ENCODE measurements at places on chromosomes 12 and 14.
A peak's percentile ranks its signal among the peaks of the same experiment; 100 is the strongest.

- DNase-seq: peak; percentile 45
These were observed 125.7 kb upstream of the DDHD1 start for GRCh38 chr14:53278602-53279506.

GRCh38 chr14:74546416-74546815 lies 52.9 kb downstream of the ISCA2 start:
- no peak for DNase-seq

DNA sequence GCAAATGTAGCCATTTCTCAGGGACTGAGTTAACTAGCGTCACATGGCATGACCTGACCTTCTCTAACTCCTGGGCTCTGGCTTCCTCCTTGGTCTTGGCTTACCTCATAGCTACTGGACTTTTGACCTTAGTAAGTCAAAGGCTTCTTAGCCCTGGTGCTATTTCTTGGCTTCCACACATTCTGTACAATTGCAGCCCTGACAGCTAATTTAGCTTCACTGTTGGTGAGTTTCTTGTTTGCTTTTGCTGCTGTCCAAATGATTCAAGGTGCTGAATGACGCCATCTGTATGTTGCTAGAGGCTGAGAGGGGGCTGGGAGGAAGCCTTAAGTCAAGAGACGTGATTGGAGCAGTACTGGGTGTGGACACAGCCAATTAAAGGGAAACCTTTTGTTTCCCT lies 202.7 kb downstream of the PRKD1 start:
- no peak for DNase-seq

- DNase-seq: no peak
These were observed 2.2 kb upstream of the FBXO33 start for GRCh38 chr14:39434401-39434800.

DNA sequence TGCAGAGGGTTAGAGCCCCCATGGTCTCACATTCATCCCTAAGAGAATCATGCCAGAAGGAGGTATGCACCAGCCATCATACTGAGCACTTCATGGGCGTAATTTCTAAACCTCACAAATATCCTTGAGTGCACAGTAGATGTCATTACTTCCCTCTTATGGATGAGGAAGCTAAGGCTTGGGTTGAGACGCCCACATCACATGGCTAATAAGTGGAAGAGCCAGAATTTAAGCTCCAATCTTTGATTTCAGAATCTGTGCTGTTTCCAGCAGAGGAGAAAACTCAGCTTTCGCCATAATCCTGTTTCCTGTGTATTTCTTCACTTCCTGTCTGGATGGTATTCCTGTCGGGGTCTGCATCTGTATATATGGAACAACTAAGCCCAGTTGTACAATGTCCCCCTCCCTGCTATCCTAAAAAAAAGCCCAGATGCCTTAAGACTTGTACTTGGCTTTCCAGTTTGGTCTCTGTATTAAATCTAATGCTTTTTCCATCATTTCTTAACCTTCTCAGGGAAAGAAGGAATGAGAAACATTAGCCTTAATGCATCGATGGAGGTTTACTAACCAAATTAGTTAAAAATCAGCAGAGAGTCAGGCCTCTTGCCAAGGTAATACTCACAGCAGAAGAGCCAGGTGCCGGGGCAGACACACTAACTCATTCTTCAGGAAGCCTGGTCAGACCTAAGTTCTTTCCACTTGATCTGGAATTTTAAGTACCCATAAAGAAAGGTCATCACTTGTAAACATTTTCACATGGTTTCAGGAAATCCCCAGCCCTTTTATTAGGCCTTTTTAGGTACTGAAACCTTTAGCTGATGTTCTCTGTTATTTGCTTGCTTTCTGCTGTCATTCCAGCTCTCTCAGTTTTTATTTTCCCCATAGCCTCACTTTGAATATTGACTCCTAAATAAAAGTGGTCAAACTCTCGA lies 5.3 kb downstream of the ISCU start:
- DNase-seq: no peak

DNA sequence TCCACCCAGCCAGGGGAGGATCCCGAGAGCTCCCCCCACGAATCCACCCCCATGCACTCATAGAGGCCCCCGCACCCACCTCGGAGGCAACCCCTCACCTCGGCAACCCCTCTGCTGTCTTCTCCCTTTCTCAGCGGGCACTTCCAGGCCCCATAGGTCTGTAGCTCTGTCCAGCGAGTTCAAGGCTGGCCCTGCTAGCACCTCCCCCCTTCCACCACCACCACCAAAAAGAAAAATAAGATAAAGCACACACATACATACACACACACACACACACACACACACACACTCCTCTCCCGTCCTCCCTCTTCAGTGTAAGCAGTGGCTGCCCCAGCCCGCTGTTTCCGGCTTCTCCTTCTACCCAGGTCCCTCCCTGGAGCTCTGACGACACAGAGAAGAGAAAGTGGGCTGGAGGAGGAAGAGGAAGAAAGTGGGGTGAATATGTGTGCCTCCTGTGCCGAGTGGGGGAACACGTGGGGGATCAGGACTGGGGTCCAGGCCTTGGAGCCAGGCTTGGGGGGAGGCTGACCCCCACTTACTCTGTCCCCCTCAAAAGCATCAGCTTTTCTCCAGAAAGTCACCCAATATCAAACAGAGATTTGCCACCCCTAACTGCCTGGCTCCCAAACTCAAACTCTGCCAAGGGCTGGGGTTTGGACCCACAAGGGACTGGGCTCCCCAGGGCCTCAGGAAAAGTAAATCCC lies at the start of gene STAT6:
Gene STAT6 (minus strand): TSS at position 332 of the 704 bp plus-strand sequence. CDS start 3,084 bp downstream, outside the sequence.
- no peak for DNase-seq

DNA sequence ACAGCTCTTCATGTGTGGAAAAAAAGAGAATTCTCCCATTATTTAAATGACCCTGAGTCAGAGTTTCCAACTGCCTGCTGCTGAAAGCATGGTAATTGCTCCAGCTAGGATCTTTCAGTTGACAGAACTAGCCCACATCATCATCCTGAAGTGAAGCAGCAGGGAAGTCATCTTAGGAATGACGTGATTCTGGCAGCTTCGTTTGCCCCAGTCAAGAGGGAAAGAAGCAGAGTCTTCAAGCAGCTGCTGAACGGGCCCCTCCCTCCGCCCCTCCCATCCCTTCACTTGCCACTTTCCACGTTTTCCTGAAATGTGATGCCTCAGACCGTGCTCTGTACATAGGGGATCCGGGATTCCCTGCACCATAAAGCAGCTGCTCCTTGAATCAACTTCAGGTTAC lies 455.0 kb upstream of the TMEM132C start:
- DNase-seq: no peak

GRCh38 chr12:124389138-124389724 lies 94.3 kb downstream of the RFLNA start:
- no peak for DNase-seq

- DNase-seq: no peak
These were observed 28.8 kb downstream of the KIF21A start for GRCh38 chr12:39413836-39414771.

DNA sequence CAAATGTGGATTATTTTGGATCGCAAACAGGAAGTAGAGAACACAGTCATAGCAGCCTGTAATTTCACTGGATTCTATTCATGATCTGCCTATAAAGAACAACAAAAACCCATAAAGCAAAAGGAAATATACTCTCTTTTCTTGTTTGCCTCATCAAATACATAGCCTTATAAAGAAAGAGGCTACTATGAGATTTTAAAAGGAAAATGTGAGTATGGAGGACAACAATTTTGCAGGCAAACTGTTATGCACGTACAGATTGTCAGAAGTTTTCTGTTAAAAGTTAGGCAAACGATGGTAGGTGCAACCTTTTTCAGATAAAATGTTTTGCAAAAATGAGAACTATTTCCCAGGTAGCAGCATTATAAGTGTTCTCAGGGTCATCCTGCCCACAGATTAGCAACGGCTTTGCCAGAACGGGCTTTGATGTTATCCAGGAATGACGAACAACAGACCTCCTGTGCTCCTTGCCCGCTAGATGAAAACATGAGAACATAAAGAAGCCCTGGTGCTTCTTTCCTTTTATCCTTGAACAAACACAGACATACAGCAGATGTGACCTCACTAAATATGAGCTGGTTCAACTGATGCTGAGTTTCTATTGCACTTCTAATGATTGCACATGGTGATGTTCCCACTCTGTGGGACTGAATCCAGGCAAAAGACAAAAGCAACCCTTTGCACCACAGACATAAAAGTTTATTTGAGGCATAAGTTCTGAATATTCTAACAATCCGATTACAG lies 88.1 kb downstream of the ITPR2 start:
- DNase-seq: no peak

GRCh38 chr14:24436355-24437019 lies 6.1 kb downstream of the SDR39U1 start:
- DNase-seq: peak; percentile 49

DNA sequence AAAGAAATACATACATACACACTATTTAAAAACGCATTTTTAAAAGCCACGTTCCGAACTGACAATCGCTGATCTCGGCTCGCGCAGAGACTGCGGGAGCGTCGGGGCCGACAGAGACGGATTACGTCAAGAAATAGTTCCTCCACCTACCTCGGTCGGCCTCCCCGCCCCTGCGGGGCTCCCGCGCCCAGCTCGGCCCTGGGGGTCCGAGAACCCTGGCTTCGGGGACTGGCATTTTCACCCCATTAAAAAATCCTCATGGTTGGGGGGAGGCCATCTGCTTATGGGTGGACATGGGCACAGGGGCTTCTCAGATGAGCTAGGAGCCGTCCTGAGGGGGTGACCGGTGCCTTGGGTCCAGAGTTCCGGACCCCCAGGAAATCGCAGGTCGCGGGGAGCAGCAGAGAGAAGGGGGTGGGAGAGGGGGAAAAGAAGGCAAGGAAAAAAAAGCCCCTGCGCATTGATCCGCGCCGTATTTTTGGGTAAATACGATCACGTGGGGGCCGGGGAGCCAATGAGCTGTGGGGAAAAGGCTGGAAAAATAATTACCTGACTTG lies 324 bp upstream of the HOXC9 start:
- DNase-seq: no peak

GRCh38 chr14:48842785-48843184 lies 743.4 kb downstream of the RPS29 start:
- DNase-seq: no peak

- no peak for DNase-seq
These were observed 18.4 kb upstream of the ANKRD33 start for GRCh38 chr12:51869496-51869865.

- no peak for DNase-seq
These were observed 13.9 kb upstream of the MYL2 start for GRCh38 chr12:110934093-110934852.

- no peak for DNase-seq
These were observed 196.3 kb downstream of the MSRB3 start for GRCh38 chr12:65474831-65475230.

GRCh38 chr12:109764123-109764522 lies 50.5 kb downstream of the FAM222A start:
- no peak for DNase-seq

- DNase-seq: no peak
These were observed 16.8 kb downstream of the ISCA2 start for GRCh38 chr14:74510223-74510931.

DNA sequence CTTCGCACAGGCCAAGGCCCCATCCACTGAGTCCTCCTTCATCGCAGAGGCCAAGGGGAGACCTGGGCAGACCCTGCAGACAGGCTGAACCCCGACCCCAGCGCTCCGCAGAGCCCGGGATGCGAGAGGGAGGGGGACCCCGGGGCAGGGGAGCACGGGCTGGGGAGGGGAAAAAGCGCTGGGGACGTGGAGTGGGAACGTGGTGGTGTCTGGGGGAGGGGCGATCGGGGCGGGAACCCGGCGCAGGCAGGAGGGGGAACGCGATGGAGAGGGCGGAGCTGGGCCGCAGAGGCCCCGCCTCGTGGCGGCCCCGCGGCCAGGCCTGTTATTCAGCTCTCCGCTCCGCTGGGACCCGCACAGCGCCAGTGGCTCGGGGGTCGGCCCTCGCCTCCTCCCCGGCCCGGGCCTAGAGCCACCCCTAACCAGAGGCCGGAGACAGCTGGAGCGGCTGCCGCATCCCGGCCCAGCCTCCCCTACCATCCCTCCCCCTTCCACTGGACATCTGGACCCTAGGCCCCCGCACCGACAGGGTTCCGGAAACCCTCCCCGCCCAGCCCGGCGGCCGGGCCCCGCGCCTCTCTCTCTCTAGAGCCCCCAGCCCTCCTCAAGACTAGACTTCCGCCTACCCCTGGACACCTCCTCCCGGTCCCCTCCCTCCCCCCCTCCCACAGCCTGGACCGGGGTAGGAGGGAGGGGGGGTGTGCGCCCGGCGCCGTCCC lies at the start of gene ARHGEF25:
Gene ARHGEF25 (plus strand): TSS at position 328 of the 719 bp plus-strand sequence. CDS start 460 bp downstream, outside the sequence.
- no peak for DNase-seq

DNA sequence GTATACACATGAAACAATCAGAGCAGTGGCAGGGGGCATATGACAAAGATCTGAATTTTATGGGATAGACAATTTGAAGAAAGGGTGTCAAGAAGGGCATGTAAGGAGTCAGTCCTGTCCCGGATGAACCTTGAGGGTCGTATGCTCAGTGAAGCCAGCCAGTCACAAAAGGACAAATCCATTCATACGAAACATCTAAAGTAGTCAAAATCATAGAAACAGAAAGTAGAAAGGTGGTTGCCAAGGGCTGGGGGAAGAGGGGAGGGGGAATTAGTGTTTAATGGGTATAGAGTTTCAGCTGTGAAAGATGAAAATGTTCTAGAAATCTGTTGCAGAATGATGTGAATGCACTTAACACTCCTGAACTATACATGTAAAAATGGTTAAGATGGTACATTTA lies 157.5 kb downstream of the TGFB3 start:
- DNase-seq: no peak

DNA sequence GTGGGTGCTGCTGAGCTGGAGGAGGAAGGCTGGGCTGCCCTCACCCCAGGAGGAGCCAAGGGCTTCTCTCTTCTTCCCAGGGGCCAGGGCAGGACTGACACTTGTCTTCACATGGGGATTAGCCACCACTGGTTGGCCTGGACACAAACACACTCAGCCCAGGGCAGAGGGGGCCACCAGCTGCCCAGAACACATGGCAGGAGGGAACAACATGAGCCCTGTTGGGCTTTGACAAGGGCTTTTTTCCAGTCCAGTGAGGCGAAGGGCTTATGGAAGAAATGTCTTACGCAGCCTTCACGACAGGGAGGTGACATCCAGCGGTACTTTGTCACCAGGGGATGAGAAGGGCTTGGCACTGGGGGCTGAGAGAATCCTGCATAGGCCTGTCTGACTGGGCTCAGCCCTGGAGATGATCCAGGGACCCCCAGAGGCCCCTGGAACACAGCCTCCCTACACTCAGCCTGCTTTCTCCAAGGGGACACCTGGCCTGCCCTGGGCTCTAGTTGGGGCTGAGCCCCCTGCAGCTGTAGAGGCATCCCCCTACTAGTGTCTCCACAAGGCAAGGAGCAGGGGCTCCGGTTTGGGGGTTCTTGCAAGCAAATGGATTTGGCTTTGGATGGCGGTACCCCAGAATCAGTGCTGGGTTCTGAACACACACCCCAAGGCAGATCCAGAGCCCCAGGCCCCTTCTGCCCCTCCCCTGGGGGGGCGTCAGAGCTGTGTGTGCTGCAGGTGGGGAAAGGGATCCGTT lies 18.9 kb downstream of the ARL6IP4 start:
- no peak for DNase-seq

DNA sequence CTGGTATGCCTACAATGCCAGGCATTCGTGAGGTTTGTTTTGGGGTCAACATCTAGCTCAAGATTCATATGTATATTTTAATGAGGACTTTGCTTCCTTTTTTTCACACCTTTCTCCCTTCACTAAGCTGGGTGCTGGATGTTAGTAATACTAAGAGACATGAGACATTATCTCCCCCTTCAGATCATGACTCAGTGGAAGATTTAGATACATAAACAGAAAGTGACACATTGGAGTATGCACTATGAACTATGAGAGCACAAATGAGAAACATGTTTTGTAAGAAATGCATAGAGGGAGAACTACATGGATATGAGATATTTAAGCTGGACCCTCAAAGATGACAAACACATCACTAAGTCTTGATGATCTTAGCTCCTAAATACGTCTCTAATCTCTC lies 286.3 kb downstream of the RPAP3 start:
- no peak for DNase-seq

- no peak for DNase-seq
These were observed 39.2 kb downstream of the IGF1 start for GRCh38 chr12:102441077-102441596.
